ENCODE measurements at places on chromosomes 2 and 18.

DNA sequence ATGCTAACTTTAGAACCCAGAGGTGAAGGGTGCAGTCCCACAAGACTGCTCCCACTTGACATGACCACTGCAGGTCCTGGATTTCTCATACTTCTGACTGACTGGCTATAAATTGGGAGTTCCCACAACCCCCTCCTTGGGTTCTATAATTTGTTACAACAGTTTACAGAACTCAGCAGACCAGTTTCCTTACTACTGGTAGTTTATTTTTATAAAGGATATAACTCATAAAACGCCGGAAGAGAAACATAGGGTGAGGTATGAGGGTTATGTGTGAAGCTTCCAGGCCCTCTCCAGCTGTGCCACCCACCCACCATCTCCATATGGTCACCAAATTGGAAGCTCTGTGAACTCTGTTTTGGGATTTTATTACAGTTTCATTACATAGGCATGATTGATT, 839.6 kb downstream of the TSN start:
- no peak for DNase-seq

GRCh38 chr2:206368484-206368883, 74.8 kb upstream of the ADAM23 start:
- no peak for DNase-seq

- DNase-seq: no peak
Measured at GRCh38 chr2:215565897-215566296, 130.0 kb upstream of the FN1 start.

GRCh38 chr2:9345997-9346396, 77.3 kb downstream of the ITGB1BP1 start:
- DNase-seq: no peak

DNA sequence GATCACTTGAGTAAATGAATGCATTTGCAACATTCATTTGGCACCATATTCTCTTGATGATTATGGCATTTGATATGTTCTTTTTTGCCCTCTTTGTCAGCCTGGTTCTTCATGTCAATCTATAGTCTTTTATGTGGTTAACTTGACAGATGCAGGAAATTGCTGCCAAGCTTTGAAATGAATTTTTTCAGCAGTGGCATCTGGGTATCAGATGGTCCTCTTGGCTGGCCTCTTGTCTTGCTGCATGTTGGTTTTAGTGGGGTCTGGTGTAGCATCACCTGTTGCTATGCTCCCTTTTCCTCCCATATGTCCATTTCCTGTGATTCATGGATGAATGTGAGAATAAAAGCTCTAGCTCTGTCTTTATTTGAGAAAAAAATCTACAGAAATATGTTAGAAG, 119.9 kb downstream of the DPP4 start:
- no peak for DNase-seq

DNA sequence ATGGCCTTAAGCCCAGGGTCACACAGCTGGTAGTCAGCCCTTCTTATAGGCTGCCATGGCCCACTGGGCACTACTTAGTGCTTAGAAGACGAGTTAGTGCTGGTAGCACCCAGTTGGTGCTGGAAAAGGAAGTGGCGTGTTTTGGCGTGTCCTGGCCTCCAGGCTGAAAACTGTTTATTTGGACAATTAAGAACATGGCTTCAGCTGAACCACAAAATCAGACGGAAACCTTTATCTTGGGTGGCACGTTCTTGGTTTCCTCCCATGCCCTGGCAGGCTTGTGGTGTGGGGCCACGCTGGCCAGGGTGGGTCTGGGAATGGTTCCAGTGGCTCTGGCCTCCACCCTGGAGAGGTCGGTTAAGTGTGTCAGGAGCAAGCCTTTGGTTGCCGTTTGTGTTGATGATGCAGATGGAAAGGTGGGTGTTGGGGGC, 141.5 kb upstream of the HAAO start:
- no peak for DNase-seq

DNA sequence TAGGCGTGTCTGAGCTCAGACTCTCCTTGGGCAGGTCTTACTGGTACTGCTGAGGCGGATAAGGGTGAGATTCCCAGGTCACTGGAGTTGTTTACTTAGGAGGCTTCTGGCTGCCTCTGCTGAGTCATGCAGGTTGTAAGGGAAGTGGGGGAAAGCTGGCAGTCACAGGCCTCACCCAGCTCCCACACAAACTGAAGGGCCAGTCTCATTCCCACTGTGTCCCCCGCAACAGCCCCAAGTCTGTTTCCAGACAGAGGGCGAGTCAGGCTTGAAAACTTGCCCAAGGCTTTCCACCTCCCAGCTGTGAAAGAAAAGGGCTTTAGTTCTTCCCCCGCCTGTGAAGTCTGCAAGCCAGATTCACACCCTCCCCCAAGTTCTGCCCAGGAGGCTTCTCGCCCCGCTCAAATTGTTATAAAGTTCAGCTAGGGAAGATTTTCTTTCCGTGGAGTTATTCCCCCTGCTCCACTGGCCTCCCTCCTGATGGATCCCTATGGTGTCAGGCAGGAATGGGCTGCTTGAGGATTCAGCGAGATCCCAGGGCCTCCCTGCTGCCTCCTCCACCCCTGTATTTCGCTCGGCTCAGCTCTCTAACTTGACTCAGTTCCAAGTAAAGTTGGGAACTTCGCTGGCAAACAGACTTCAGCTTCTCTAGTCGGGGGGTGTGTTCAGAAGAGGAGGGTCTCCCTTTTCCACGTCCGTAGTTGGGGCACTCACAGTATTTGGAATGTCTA, 248.6 kb downstream of the NR4A2 start:
- DNase-seq: no peak

GRCh38 chr2:63882395-63883105, 40.9 kb downstream of the UGP2 start:
- DNase-seq: no peak

DNA sequence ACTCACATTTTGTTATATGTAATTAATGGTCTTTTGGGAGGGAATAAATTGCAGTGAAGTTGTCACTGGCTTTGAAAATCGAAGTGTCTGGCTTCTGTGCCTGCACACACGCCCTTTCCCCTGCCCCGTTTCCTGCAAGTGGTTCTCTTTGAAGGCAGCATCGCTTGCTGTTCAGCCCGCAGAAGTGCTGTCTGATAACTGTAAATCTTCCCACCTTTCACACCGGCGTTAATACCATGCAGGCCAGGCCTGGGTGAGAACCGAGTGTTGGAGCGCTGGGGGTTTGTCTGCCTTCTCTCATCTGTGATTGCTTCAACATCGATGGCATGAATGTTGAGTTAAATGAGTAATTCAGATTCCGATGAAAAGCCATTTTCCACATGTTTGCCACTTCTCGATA, 37.9 kb upstream of the RPL31 start:
- DNase-seq: no peak

DNA sequence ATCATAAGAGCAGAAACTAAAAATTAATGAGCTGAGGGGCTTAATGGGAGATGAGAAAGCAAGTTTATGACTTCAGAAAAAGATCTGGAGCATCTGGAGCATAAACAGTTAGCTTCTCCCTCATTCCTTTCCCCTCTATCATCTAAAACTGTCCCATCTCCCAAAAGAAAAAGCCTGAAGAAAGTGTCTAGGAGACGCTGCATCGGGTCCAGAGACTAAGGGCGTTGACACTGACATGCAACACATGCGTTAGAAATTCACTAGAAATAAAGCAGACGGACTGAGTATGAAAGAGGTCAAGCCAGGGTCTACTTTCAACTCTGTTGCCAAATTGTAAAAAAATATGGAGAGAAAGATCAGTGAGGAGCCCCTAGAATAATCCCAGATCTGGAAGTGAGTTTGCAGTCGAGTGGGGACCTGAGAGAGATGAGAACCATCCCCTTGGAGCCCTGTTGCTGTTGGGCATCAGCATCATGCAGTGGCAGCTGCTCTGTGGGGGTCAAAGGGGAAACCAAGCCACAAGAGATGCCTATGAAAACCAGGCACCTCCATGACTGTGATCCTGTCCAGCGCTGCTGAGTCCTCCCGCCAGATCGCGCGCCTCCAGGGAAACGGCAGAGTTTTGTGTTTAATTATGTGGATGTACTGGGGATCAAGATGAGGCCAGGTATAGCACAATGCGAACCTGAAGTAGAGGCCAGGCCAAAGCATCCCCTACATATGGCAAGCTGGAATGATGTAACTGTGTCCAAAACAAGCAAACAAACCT, 13.9 kb downstream of the ANTXR1 start:
- DNase-seq: no peak

- no peak for DNase-seq
Measured at GRCh38 chr2:6911721-6912120, 5.5 kb upstream of the RNF144A start.

- DNase-seq: no peak
Measured at GRCh38 chr2:141068053-141068682, 1062.6 kb downstream of the LRP1B start.

DNA sequence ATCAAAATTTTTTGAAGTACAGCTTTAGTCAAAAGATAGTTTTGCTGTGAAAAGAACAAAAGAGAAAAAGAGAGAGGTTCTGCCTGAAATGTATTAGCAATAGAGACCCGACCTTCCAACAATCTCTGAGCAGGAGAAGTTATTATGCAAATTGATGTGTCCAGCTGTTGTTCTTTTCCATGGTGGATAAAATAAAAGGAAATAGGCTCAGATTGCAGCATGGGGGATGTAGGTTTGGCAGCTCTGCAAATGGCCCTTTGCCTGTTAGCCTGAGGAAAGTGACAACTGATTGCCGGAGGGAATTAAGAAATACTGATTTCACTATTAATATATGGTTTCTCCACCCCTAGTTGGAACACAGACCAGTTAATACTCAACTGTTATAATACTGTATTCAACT, 1283.2 kb upstream of the NXPH2 start:
- DNase-seq: no peak

GRCh38 chr2:133504566-133505505, 63.4 kb downstream of the NCKAP5 start:
- no peak for DNase-seq

GRCh38 chr18:2898186-2898640, 51.4 kb downstream of the EMILIN2 start:
- no peak for DNase-seq

- no peak for DNase-seq
Measured at GRCh38 chr2:153101187-153101586, 377.4 kb downstream of the RPRM start.

DNA sequence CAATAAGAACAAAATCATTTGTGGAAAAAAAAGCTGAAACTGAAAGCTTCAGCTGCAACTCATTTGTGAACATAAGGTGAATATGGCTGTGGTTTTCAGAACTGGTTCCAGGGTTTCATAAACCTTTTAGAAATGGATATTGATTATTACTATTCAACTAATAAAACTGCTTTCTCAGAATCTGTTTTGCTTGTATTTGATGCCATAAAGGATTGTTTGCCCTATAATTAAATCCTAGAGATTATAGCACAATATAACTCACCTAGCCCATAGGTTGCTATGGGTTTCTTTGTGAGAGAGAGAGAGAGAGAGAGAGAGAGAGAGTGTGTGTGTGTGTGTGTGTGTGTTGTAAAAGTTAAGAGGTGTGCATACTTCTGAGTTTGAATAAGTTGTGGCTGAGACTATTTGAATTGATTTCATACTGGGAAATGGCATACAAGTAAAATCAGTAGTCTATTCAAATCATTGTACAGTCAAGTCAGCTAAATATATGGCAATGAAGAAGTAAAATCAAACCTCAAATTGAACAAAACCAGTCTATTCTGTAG, 339.2 kb downstream of the ARHGAP15 start:
- no peak for DNase-seq

GRCh38 chr2:219280651-219281050, 1.5 kb downstream of the DNAJB2 start:
- DNase-seq: no peak

DNA sequence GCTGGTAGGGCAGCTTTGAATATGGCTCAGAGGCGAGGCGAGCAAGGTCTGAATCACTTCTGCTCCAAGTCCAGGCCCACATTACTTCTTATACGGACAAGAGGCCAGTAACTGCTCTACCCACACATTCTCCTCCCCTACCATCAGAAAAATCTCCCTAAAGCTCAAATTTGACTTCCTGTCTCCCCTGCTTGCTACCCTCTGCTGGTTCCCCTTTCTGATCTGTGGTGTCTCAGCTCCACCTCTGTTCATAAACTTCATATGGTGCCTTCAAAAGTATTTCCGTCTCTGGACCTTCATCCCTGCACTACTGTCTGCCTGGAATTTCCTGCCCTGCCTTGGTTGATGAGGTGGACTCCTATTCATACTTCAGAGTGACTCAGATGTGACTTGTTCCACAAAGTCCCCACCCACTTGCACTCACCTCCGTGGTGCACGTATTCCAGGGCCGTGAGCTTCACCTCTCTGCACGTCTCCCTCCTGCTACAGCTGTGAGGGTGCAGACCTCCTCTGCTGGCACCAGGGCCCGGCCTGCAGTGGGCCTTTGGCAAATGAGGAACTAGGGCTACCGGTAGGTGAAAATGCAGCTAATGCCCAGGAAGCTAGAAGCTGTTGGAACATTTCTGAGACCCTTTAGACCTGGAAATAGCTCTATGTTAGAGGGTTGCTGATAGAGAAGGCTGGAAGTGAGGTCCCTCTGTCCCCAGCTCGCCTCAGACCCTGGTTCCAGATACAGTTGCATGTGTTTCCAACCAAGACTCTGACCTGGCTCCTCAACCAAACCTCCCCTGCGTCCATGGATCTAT, 24.6 kb upstream of the KCMF1 start:
- peak; percentile 20 for DNase-seq

DNA sequence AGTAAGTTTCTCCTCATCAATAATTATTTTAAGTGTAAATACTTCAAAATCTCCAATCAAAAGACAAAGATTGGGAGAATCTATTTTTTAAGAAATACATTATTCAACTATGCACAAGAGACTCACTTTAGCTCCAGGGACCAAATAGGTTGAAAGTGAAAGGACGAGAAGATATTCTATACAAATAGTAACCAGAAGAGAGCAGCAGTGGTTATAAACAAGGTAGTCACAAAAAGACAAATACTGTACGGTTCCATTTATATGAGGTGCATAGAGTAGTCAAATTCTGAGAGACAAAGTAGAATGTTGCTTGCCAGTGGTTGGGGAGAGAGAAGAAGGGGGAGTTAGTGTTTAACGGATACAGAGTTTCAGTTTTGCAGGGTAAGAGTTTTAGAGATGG, 69.8 kb downstream of the POU3F3 start:
- DNase-seq: no peak

GRCh38 chr2:219174801-219175200, 1.9 kb downstream of the CNPPD1 start:
- DNase-seq: no peak

DNA sequence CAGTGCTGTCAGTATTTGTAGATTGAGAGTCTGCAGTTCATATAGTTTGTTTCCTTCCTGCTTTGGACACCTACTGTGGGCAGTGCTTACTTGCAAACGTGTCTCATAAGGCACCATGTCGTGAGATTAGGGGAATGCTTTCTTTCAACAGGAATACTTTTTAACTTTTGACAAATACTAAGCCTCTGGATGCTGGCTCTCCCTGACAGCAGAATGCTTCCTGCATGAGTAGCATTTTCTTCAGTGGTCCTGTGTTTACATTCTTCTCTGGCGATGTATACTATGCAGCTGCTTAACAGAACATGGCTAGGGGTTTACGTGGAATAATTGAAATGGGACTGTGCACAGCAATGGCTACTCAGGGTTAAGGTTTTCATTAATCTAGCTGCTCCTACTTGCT, 807.5 kb downstream of the MBD2 start:
- DNase-seq: no peak

DNA sequence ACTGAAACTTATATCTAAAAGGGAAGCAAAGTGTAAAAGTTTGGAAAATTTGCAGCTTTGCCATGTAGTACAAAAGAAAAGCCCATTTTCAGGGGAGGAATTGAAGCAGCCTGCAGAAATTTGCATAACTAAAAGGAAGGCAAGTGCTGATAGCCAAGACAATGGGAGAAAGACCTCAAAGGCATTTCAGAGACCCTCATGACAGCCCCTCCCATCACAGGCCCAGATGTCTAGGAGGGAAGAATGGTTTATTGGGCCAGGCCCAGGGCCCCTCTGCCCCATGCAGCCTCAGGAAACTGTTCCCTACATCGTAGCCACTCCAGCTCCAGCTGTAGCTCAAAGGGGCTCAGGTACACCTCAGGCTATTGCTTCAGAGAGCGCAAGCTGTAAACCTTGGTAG, 14.4 kb upstream of the WDR75 start:
- DNase-seq: no peak
